Keratinocyte (primary cell): ENCODE measurements at places on chromosomes 16 and 17. TPM values are rescaled to one million over a fixed set of nuclear protein-coding genes. Genes with fewer than 3 reads are reported as not detected.

- no peak overlapping the region for H3K4me3 ChIP-seq
- H3K4me1 ChIP-seq: no peaks in the 10 kb centered on the region
- H3K27me3 ChIP-seq: peaks cover 47% of the 10 kb centered on the region
- no peak overlapping the region for H3K27ac ChIP-seq
Measured at GRCh38 chr17:9002606-9003354, 18.5 kb upstream of the NTN1 start.

DNA sequence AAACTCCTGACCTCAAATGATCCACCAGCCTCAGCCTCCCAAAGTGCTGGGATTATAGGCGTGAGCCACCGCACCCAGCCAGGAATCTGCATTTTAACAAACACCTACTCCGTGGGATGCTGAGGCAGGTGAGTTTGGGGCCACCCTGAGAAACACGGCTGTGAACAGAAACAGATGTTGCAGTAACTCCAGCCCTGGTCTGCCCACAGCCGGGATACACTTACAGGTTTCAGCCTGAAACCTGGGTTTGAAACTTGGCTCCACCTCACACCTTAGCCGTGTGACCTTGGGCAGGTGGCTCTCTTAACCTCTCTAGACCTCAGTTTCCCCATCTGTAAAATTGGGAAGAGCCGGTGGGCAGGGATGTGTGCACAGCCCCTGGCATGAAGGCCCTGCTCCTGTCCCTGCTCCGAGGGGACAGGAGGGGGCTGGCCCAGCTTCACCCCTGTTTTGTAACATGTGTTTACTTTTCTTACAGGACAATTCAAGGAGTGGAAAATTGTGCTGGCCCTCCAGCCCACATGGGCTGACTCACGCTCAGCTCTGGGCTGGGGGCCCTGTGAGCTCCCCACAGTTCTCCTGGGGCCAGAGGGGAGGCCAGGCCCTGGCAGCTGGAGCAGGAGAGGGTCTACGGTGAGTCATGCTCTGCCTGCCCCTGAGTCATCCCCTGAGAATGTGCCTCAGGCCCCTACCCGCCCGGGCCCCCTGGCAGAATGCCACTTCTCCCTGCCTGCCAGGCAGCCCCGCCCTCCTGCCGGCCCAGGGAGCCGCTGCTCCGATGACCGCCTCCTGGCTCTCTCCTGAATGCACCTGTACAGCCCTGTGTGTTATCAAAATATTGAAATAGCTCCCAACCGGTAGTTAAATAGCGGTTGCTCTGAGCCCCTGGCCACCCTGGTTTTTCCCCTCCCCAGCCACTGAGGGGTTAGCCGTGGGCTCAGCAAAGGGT is 7.7 kb upstream of the PPL start:
- H3K4me3 ChIP-seq: no peak overlapping the region
- peak overlapping the region; percentile 91 for H3K27ac ChIP-seq
- no peaks in the 10 kb centered on the region for H3K36me3 ChIP-seq
- DNase-seq: peak; percentile 92
- H3K27me3 ChIP-seq: no peaks in the 10 kb centered on the region

Gene ESRP2
- 34.8 to 53.9 TPM (median 39.2 TPM) in 3 replicates for polyA plus RNA-seq

GRCh38 chr17:60160829-60161501 is 11.2 kb downstream of the CA4 start:
- H3K4me1 ChIP-seq: no peaks in the 10 kb centered on the region
- H3K4me3 ChIP-seq: no peak overlapping the region
- H3K27ac ChIP-seq: no peak overlapping the region
- no peaks in the 10 kb centered on the region for H3K36me3 ChIP-seq
- DNase-seq: no peak

Gene MMP28
- polyA plus RNA-seq: 13.7 to 43.5 TPM (median 21.3 TPM) in 3 replicates
